ENCODE measurements at places on chromosomes 2 and 18.

DNA sequence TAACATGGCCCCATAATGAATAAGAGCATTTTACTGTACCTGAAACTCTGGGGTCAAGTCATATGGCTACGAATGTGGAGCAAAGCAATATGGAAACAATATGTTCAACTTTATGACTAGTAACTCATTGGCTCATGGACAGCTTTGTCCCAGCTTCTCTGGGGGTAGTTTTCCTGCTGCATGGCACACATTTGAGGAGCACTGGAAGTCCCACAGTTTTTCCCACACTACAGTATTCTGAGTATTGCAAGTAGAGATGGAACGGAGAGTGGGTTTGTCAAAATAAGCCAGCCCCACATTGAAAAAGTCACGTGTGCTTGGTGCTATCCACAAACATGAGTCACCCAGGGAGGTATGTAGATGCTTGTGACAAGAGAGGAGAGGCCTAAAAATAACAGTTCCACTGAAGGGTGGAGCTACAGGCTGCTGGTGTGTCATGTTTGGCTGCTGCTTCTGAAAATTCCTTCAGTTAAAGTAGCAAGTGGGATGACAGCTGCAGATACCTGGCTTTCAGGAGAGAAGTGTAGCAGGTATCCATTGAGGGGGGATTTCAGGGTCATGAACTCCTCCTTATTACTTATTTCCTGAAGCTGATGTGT, 48.2 kb upstream of the CTAGE1 start:
- peak; percentile 82 for DNase-seq

GRCh38 chr2:107530046-107530445, 296.6 kb upstream of the RGPD4 start:
- no peak for DNase-seq

DNA sequence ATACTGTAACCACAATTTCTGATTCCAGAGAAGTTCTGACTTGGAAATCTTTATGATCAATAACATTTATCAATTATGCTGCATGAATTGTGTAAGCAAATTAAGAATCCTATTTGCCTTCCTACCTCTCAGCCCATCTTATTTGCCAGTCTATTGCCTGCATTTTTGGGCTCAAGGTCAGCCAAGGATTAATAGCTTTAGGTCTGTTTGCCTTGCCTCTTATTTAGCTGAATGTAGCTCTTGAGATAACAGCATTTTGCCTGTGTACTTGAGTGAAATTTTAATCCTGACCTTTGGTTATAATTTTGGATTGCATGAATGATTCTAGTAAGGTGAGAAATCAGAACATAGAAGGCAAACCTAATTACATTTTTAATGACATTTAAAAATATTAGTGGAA, 51.2 kb downstream of the MYO3B start:
- DNase-seq: no peak

DNA sequence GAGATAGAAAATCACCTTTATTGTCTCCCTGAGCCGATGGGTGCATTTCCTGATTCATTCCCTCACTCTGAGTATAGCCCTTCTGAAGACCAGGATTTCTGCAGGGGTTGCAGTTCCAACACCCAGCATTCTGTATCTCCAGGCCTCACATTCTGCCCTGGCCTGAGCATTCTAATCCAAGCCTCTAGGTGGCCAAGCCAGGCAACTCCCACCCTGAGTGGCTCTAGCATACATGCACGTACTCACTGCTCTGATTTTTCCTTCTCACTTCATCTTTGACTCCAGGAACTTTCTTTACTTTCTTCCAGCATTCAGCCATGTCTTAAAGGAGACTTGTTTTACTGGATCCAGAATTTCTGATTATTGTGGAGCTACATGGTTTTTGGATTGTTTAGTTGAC, 100.7 kb upstream of the STK39 start:
- DNase-seq: peak; percentile 16

GRCh38 chr18:22094358-22094734, 75.0 kb upstream of the GATA6 start:
- DNase-seq: no peak

- DNase-seq: peak; percentile 31
These were observed 80.9 kb downstream of the CHRNA1 start for GRCh38 chr2:174683392-174683759.

DNA sequence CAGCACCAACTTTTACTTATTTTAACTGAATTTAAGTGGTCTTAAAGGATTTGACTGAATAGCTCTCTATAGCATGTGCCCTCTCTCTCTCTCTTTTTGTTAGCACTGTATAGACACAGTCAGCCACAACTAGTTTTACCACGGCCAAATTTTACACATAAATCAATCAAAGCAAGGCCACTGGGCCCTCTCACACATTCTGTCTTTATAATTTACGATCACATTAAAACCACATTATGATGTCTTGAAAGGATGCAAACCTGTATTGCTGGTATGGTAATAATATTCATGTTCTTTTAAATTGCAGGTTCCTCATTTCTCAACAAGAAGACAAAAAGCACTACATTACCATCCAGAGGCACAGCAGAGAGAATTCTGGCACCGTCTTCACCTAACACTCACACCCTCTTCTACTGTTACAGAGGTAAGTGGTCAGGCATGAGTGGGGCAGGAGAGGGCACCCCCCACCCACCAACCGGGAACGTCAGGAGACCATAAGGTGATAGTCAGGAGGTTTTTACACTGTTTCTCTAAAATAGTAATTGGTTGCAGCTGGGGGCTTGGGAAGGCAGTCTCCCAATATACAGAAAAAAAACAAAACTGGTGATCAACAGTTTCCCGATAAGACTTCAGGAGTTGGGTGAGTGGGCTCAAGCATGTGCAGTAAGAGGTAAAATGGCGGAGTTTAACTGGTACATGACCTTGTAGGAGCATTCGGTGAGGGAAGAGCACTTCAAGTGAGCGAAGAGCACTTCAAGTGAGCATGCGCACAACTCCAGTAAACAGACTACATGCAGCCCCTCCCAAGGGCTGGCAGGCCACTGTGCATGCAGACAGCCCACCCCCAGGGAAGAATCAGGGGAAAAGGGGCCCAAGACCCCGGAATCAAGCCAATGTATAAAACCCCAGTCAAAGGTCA, 296.7 kb downstream of the PIEZO2 start:
- DNase-seq: no peak

DNA sequence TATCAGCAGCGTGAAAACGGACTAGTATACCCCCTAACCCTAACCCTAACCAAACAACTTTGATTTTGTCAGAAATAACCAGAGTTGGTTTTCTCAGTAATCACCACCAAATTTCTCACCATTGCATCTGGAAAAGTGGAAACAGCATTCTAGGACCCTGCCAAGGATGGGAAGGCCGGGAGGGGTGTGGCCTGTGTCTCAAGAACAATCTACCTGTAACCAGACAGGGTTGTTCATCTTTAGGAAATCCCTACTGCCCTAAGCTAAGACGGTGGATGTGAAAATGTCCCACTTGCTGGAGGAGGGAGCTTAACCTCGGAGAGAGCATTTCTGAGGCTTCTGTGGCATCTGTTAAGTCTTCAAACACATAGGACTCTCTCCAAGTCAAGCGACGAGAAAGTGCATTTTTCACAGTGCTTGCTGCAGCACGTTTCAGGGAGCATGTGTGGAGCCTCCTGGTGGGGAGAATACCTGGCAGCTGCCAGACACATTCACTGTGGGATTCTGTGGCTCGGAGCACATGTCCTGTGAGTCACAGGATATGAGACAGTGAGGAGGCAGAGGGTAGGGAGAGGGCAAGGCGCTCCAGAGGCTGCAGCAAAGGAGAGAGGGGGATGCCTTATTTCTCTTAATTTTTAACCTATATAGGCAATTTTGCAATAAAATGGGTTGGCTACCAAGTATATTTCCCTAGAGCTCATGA, 207.5 kb downstream of the SPP2 start:
- peak; percentile 95 for DNase-seq

DNA sequence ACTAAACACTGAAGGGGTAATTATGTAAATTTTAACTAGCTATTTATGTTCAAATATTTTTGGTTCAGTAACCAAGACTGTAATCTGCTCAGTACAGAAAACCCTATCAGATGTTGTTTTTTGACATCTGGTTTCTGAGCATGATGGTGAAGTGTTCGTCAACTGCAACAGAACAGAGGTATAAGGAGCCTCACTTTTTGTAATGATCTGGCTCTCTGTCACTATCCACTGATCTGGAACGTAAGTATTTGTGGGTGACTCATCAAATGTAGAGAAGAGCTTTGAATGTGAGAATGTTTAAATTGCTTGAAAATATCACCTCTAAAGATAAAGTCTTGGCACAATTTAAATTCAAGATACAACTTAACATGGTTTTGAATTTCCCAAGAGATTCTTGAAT, 213.6 kb upstream of the FAM98A start:
- DNase-seq: no peak

- no peak for DNase-seq
These were observed 2.0 kb downstream of the ZNF521 start for GRCh38 chr18:25349926-25350487.

- peak; percentile 36 for DNase-seq
These were observed 3.4 kb downstream of the DUSP19 start for GRCh38 chr2:183081911-183082310.

DNA sequence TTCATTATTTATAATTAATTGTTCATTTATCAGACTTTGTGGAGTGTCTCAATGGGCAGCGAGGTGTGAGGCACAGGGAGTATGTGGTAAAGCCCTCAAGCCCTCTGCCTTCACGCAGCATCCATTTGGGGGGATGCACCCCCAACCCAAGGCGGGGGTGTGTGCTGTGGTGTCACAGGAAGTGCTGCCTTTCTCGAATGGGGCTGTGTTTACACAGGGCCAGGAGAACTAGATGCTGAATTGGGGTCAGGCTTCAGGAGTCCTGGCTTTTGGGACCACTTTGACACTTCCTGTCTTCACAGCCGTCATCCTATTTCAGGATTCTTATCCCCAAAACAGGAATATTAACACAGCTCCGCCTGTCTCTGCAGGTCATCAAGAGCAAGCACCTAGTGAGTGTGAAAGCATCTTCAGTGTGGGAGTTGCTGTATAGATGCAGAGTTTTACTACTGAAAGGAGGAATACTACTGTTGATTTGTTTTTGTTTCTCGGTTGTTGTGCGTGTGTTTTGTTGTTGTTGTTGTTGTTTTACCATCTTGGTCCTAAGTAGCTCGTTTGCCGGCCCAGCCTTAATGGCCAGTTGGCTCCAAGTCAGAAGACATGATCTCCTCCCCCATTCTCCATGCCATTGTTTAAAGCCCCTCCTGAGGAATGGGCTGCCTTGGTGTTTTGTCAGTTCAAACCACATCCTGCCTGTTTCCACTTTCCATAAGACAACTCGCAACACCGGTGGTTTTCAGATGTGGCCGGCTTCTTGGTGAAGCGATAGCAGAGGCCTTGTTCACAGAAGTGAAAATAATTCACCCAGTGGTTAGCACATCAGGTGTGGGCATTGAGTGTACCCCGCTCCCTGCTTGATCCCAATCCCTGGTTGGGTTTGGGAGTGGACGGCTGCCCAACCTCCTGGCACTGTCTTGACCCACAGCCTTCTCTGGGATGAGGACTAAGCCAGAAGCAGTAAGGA, 221.3 kb downstream of the BCL2 start:
- DNase-seq: no peak

Data from skeletal muscle cell (primary cell).